Activated T-cell treated with anti-CD3 and anti-CD28 coated beads for 4 hours (primary cell): ENCODE measurements at places on chromosomes 11 and 22.

- DNase-seq: peak; percentile 23
Measured at GRCh38 chr11:86672007-86672621, at the start of gene ME3. ME3 (minus strand) TSS chr11:86672616.

DNA sequence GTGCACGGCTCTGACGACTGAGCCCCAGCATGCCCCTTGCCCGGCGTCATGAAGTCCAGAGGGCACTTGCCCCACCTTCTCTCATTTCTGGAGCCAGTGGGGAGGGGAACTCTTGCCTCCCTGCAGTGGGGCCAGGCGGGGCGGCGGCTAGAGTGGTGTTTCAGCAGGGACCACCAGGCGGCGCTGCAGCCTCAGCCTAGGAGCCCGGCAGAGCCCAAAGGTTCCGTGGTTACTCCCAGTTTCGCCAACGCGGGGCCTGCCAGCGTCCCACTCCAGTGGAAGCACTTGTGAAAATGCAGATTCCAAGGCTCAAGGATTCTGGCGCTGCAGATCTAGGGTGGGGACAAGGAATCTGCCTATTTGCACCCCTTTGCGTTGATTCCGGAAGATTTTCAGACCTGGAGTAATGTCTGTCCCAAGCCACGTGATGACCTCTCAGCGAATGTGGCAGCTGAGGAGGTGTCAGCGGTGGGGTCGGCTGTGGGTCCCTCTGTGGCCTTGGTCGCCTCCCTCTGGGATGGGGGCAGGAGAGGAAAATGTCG is 55.7 kb downstream of the CD82 start:
- no peak for DNase-seq

GRCh38 chr11:126394036-126394435 is 38.5 kb downstream of the ST3GAL4 start:
- no peak for DNase-seq

DNA sequence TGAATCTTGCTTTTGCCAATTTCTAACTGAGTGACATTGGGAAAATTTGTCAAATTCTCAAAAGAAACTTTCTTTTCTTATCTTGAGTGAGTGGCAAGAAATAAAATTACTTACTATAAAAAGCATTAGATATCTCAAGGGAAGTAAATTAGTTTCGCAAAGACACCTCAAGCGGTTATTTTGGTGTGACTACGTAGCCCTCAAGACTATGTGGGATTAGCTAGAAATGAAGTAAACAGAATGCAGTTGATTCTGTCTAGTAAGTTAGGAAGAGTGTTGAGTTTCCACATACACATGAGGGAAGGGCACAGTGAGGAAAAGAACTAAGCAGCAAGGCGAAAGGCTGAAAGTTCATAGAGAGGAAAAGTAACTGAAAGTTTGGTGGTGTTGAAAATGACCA is 28.3 kb upstream of the MS4A6A start:
- DNase-seq: no peak

DNA sequence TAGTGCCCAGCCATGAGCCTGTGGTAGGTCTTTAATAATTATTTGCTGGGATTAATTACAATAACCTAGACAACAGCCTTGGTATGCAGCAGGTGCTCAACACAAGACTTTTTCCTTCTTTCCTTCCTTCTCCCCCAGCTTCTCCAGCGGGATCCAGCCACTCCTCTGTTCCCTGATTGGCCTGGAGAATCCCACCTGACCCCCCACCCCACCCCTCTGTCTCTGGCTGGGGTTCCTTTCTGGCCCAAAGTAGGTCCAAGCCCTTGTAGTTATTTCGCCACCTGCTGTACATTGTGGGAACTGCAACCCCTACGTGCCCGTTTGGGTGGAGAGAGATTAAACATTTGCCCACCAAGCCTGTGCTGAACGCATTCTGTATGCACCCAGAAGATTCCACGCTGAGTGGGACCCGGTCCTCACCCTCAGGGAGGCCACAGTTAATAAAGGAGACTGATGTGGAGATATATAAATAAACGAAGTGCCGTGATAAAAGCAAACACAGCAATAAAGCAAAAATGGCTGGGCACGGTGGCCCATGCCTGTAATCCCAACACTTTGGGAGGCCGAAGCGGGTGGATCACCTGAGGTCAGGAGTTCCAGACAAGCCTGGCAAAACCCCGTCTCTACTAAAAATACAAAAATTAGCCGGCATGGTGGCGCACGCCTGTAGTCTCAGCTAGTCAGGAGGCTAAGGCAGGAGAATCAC is 32.1 kb upstream of the DGKZ start:
- peak; percentile 77 for DNase-seq

DNA sequence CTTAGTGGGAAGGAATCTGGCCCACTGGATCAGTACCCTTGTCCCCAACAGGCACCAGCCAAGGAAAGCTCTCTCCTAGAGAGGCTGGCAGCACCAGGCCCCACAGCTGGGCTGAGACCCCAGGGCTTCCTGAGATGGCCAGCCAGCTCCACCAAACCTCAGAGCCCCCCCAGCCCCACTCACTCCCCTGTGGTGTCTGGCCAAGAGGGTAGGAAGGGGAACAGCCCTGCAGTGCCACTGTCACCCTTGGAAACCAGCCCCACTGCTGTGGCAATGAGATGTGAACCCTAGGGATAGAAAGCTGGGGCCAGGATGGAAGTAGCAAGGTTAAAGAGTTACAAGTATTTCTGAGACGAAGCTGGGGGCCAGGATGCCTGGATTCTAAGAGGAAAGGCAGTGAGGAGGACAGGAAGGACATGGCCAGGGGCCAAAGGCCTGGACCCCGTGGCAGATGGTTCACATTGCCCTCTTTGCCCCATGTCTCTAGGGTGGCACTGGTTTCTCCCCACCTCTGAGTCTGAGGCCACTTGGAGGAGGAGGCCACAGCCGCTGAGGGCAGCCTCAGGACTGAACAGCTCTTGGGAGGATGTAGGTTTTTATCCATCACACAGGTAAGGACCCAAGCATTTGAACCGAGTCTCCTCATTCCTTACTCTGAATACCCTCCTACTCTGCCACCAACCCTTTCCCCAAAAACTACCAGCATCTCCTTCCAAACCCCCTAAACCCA is 28.8 kb downstream of the NRXN2 start:
- DNase-seq: no peak

DNA sequence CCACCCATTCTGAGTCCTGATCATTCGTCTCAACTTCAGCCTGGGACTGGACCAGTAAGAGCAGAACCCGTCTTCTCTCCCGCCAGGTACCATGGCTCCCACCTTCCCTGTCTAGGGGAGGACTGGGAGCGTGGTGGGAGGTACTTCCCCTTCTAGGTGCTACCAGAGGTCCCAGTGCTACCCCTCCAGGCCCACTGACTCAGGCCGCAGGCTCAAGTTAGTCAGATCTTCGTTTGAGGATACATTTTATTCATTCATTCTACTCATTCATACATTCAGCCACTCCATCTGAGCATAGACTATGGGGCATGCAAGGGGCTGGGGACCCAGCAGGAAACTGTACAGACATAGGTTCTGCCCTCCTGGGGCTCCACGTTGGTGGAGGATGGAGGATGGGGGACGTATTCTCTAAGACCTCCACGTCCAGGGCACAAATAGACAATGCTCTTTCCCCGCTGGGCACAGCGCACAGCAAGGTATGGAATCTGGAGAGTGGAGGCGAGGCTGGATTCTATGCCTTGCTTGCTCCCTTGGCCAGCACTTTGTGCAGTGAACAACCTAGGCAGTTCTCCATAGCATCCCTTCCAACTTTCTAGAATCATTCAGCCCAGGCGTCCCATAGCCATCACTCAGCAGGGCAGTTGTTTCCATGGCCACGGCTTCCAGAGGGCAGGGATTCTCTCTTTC is 1.0 kb upstream of the RAB3IL1 start:
- no peak for DNase-seq

DNA sequence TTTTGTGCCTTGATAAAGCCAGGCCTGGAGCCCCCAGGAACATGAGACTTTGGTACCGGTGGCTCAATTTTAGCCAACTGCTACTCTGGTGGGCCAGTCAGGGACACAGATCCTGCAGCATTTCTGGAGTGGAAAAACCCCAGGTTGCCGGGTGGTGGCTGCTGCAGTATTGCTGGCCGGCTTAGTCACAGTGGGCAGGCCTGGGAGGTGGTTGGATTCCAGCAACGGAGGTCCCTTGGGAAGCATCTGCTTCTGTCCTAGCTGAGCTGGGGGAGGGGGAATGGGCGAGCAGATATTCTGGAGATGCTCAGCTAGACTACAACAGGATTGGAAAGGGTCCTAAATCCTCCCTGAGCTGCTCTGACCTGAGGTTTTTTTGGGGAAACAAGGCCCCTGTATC is 31.6 kb upstream of the ACCSL start:
- no peak for DNase-seq

- DNase-seq: no peak
Measured at GRCh38 chr11:122076512-122077120, 39.4 kb downstream of the BLID start.

DNA sequence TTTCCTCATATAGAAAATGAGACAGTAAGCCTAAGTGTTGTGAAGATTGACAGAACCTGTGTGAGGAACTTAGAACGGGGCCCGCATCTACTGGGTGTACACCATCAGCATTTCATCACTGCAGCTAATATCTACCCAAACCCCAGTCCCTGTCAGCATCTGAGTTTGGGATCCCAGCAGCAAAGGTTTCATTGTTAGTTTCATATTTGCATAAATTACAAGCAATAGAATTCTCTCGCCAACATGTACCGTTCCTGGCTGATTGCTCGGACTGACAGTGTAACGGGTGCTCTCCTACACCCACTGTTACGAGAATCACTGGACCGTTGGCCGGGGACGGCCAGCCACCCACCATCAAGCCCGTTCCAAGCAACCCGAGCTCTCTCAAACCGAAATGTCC is 10.4 kb upstream of the TMPRSS6 start:
- no peak for DNase-seq

DNA sequence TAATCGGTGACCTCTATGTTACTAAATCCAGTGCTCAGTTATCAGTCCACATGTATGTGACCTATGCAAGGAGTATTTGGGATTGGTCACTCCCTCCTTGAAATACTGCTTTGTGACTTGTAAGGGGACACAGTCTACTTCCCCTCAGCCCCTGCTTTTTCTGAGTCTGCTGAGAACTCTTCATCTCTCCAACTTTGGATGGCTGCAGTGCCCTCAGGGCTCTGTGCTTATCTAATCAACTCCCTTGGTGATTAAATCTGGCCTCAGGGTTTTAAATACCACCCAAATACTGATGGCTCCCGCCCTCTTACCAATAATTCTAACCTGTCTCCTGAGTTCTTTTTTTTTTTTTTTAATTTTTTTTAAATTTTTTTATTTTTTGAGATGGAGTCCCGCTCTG is 40.2 kb downstream of the FAM118A start:
- no peak for DNase-seq

- no peak for DNase-seq
Measured at GRCh38 chr11:93474123-93474522, 69.1 kb downstream of the SMCO4 start.

DNA sequence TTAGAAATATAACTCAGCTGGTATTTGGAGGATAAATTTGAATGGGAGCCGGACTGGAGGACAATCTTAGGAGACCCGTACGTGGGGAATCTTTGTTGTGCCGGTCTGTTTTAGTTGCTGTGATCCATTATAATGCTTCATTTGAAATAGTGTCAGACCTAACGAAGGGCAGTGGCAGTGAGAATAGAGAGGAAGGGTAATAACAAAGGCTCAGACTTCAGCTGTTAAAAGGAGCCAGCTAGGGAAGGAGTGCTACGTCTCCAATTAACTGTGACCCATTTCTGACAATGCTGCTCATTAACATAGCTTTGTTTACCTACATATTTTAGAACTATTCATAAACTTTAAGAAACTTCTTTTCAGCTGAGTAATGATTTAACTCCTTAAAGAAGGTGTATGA is 246.9 kb downstream of the OPCML start:
- DNase-seq: no peak

DNA sequence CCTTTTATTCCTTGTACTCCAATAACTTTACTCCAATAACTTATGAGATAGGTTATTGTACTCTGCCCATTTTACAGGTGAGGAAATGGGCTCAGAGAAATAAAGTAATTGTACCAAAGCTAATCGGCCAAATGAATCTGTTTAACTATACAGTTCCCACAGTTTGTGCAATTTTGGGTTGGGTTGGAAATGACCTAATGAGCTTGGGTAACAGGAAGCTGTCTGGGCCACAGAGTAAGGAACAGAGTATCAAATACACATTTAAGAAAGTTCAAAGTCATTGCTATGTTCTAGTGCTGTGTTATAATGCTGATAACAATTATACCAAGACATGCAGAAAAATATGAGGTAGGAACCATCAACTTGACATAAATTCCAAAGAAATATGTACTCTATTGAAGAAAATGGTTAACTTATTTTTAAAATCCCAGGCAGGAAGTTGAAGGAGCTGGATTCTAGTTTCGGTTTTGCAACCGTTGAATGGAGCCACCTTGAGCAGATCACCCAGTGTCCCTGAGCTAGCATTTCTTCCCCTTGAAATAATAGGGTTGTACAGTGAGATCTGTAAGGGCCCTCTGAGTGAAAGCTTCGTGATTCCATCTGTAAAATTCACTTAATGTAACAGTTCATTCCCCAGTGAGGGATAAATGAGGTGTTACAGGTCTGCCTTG is 360.9 kb upstream of the NARS2 start:
- DNase-seq: no peak

DNA sequence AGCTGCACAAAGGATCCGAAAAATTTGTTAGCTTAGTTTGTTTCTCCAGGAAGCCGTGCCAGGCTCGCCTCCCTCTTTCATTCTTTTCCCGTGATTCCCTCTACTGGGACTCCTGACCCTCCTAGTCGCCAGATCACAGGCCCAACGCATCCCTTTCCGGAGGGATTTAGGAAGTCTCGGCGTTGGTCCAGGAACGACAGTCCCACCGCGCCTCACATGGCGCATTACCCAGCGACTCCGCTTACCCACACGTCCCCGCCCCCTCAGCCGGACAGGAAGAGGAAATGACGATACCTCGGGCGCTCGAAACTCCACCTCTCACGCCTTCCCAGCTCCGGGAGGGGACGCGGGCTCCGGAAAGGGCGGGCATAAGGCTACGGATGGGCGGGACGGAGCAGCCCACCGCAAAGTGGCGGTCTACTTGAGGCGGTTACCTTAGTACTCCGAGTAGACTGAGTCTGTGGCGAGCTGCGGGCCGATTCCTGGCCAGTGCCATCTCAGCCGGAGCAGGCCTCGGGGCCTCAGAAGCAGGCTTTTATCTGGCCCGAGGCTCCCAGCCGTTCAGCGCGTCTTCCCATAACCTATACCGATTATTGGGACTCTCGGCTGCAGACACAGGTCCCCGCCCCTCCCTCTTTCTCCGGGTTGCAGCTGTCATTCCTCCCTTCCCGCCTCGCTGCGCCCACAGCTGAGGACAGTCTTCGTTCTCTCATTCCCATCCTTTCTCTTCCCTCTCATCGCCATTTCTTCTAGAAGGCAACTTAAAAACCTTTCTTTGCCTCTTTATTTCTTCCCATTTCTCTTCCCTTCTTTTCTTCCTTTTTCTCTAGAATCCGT is at the start of gene CCDC15:
CCDC15 (plus strand) TSS at position 450 of the 837 bp plus-strand sequence. CDS start 531 bp downstream, outside the sequence.
- peak; percentile 95 for DNase-seq

GRCh38 chr11:103618528-103618927 is 417.9 kb upstream of the DDI1 start:
- DNase-seq: no peak

- DNase-seq: no peak
Measured at GRCh38 chr11:3637201-3637600, 4.6 kb downstream of the ART5 start.

- no peak for DNase-seq
Measured at GRCh38 chr11:64764753-64765152, 5.0 kb upstream of the PYGM start.
